ENCODE measurements at places on chromosomes 12 and 14.

- peak; percentile 9 for DNase-seq
Observed at GRCh38 chr14:70018713-70019211, 139.5 kb downstream of the SMOC1 start.

DNA sequence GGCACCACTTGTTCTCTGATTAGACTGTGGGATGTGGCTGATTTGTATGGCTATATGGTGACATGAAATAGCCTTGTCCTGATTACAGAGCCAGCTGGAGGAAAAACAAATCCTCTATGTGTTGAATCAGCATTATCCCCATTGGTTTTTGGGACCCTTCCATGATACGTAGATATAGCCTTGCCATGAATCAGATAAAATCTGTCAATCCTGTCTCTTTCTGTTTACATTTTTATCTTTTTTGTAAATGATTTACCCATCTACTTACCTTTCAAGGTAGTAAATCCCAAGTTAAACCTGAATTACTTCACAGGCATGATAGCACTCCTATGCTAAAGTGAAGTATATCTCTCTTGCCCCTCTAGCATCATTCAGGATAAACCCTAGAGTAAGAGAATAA is 789.3 kb downstream of the TMTC2 start:
- no peak for DNase-seq

DNA sequence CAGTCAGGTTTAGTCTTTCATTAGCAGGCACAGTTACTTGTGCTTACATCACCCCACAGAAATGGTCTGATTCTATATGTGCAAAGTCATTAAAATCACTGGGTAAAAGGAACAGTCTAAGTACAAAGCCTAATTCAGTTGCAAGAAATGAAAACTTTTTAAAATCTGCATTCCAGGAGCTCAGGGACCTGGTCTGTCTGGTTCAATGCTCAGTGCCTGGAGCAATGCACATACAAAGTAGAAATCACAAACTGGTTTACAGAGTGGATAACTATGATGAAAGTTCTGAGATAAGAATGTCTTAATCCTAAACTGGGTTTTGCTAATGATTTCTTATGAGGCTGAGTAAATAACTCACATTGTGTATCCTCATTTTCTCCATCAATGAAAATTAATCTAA is 28.7 kb downstream of the LMNTD1 start:
- DNase-seq = no peak

- no peak for DNase-seq
Observed at GRCh38 chr12:3820122-3820521, 53.1 kb downstream of the PARP11 start.

DNA sequence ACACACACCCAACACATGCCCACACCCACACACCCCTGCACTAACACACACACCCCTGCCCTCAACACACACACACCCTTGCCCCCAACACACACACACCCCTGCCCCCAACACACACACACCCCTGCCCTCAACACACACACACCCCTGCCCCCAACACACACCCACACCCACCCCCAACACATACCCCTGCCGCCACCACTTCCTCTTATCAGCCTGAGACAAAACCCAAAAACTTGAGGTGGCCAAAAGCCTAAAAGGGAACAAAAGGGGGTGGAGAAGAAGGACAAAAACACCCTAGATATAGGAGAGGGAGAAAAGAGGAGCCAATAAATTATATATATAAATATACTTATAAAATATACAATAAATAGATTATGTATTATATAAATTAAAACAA is 9.1 kb upstream of the DEGS2 start:
- DNase-seq = no peak

GRCh38 chr12:16112130-16112529 is 165.4 kb downstream of the SLC15A5 start:
- no peak for DNase-seq

DNA sequence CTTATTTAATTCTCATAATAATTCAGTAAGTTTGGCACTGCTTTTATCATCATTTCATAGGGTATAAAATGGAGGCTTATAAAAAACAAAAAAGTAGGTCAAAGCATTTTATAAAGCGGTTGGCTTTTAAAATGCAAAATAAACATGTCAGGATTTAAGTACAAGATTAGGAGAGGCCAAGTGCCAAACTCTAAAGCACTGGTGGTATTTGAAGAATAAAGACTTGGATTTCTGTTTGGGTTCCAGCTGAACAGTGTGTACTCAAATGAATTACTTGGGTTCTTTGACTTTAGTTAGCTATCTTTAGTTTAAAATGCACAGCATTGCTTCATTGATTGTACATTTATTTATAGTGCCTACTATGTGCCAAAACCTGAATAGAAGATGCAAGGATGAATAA is 966.6 kb upstream of the SEL1L start:
- DNase-seq = no peak

- DNase-seq = peak; percentile 47
Observed at GRCh38 chr14:92686900-92687427, 61.5 kb downstream of the LGMN start.

GRCh38 chr14:29798811-29799210 is 128.8 kb downstream of the PRKD1 start:
- DNase-seq = no peak

- no peak for DNase-seq
Observed at GRCh38 chr12:51687614-51688013, 96.6 kb downstream of the SCN8A start.

DNA sequence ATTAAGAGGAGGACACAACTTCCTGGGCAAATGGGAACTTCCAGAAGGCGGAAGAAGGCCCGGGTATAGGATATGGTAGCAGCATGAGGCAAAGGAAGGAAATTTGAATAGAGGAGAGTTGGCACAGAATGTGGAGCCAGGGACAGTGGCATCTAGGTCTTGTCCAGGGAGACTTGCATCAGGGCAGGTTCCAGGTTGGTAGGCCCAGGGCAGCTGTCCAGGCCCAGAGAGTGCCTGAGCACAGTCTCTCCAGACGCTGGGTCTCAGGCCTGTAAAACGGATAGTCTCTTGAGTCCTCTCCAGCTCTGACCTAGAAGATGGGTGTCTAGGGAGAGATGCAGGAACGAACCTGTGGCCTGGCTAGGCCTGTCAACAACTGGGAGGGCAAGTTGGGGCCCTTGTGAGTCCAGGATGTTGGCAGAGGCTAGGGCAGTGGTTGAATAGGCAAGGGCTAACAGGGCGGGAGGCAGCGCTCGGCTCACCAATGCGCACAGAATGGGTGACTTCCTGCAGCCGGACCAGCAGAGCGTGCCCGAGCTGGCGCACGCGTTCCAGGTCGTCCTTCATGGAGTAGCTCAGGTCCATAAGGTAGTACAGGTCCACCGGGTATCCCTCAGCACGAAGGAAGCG is 9.9 kb downstream of the ITGB7 start:
- no peak for DNase-seq

DNA sequence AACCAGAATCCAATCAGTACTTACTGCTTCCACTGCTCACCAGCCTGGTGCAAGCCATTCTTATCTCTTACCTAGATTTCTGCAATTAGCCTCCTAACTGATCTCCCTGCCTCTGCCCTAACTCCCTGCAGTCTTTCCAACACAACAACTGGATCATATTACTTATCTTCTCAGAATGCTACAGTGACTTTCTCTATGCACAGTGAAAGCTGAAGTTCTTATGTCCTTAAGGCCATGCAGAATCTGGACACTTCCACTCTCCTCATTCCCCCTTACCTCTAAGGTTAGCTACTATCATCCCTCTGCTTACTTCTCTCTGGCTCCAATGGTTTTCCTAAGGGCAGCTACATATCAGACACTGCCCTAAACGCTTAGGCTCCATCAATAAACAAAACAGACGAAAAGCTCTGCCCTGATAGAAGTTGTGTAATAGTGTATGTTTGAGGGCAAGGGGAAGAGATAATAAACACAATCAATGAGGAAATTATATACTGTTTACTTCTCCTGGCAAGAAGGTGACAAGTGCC is 4.0 kb downstream of the KTN1 start:
- no peak for DNase-seq

- DNase-seq = no peak
Observed at GRCh38 chr14:52868911-52869618, 77.7 kb upstream of the GNPNAT1 start.

DNA sequence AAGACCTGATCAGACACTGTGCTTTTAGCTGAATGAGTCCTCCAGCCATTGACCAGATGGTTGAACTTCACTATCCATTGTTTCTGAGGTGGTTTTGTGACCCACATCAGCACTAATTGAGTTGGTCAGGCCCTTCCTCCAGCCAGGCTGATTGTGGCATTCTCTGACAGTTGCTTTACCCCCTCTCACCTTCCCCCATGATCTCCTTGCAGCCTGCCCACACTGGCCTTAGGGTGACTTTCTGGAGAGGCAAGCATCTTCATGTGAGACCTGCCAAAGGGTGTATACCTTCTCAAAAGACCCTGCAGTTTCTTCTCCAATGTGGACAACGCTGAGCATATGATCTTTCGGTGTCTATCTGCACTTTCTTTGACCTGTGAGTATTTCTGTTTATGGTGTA is 83.9 kb downstream of the GPATCH2L start:
- no peak for DNase-seq

GRCh38 chr14:51554953-51555352 is 96.8 kb upstream of the FRMD6 start:
- no peak for DNase-seq

GRCh38 chr12:113569806-113570205 is 98.1 kb upstream of the LHX5 start:
- no peak for DNase-seq

GRCh38 chr12:132520421-132521199 is 30.7 kb downstream of the FBRSL1 start:
- DNase-seq = no peak

GRCh38 chr12:92070864-92071445 is 74.7 kb downstream of the BTG1 start:
- DNase-seq = peak; percentile 34

- no peak for DNase-seq
Observed at GRCh38 chr12:120979220-120979861, 998 bp downstream of the HNF1A start.

- DNase-seq = no peak
Observed at GRCh38 chr14:94545131-94545841, 16.0 kb upstream of the SERPINA4 start.

GRCh38 chr12:121209624-121210572 is at the start of gene P2RX4:
P2RX4 (plus strand) TSS chr12:121210129; CDS start chr12:121210165, 36 bp downstream.
- DNase-seq = peak; percentile 90

DNA sequence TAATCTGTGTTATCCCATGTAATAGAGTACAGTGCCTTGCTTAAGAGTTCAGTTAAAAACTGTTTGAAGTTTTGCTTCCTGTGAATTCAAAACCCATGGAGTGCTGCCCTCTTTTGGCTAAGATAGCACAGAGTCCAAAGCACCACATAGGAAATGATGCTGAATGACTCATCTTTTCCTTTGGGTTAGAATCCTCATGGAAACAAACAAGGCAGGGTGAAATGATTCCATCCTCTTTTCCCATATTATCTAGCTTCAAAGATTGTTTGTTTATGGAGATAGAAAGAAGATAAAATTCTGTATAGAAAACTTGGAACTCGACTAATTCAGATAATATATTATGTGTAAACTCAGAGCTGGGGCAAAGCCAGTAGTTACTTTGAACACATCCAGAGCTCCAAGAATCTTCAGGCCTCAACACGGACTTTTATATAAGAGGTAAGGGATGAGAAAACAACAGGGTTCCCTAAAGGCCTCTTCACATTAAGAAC is 87.4 kb downstream of the OTOGL start:
- no peak for DNase-seq

- peak; percentile 39 for DNase-seq
Observed at GRCh38 chr14:101815994-101816393, 54.5 kb downstream of the PPP2R5C start.

- DNase-seq = peak; percentile 21
Observed at GRCh38 chr12:12992418-12993130, 7.5 kb downstream of the HEBP1 start.

GRCh38 chr12:91377436-91377835 is 194.8 kb upstream of the DCN start:
- DNase-seq = no peak

DNA sequence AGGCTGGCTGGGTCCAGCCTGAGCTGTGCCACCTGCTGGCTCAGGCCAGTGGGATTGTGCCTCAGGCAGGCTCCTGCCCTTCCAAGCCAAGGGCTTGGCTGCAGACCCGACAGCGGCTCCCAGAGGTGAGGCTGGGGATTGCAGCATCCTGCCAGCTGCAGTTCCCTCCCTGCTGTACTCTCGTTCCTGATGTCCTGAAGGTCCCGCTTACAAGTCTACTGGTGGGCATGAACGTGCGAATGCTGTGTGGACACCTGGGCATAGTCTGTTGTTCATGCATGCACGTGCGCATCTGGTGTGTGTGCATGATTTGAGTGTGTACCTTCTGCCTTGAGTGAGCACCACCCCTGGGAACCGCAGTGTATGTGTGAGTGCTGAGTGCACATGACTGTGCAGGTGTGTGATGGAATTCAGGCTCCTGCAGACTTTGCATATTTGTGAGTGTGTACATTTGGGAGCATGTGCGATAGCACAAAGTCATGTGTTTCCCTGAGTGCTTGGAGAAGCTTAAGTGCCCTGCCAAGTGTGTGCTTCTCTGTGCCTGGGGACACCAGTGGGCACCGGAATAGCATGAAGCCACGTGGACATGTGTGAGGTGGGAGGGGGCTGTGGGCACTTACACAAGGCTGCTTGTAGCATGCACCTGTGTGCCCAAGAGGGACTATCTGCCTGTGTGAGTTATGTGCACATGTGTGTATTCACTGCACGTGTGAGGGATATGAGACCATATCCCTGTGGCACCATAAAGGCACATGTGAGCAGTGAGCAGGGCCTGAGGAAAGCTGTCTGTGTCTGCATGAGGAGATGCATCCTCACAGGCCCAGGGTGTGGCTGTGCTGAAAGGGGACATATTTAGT is 19.3 kb upstream of the KRT7 start:
- DNase-seq = peak; percentile 57

DNA sequence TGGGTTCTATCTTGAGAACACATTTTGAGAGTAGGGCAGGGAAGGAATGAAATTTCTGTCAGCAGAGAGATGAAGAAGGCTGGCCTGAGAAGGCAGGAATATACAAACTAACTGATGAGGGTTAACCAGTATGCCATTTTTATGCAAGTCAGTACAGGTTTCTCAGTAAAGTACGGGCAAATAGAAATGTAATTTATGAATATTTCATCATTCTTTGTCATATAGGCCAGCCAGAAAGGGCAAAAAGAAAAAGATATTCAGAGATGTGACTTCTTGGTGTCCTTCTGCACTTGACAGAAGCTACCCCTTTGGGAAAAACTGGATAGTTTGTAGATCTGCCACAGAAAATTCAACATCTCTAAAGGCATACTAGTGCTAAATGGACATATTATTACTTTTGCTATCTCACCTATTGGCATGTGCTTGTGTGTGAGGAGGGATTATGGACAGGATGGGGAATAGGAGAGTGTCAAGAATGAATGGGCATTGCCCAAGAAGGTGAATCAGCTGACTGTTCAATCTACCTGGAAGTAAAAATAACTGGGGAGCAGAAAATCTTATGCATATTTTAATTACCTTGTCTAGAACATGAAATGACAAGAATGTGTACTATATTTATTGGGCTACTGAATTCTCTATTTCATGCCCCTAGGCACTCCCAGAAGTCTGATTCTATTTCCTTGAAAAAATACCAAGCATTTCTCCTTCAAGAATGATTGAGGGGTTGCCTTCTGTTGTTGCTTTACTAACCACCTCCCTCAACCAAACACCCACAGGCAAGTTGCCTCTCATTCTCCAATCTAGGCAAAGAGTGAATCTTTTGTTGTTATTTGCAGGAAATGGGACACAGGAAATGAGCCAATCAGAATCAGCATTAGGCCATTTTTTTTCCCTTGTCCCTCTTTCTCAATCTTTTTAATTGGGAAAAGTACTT is 175.1 kb upstream of the SLC38A2 start:
- no peak for DNase-seq

Data from CD4-positive, alpha-beta T cell treated with Interferon gamma for 1 hour (primary cell).